H9 (cell line): ENCODE measurements at places on chromosomes 7 and 10. TPM values are rescaled to one million over a fixed set of nuclear protein-coding genes. Genes with fewer than 3 reads are reported as not detected.

- no peak for DNase-seq
Measured at GRCh38 chr10:112288486-112288885, 5.3 kb downstream of the TECTB start.

DNA sequence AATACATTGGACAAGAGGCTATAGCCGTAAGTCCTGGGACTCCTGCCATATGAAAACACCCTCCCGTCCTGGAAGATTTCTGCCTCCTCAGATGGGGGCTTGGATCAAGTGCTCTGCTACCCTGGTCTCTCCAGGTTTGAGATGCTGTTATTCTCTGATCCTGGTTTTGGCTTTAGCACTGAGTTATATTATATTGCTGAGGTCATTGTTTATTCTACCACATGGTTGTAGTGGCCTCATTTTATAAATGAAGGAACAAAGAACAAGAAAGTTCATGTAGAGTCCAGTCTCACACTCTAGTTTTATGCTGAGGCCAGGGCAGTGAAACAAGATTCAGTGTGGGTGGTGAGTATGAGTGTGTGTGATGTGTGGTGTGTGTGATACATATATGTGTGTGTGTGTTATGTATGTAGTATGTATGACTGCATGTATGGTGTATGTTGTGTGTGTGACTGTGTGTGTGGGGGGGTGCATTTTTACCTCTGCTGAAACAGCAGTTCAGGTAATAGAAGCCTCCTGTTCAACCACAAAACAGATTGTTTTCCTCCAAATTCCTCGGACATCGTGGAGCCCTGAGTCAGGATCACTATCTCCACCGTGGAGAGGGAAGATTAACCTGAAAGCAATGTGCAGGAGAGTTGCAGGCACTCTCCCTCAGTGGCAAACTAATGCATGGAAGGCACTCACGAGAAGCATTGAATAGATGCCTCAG is 80.7 kb downstream of the C7orf25 start:
- no peak for DNase-seq

Gene GOLGA7B
- 0.02 and 0.04 TPM in 2 replicates for total RNA-seq

- DNase-seq, result no peak
Measured at GRCh38 chr7:2527505-2528467, 8.2 kb downstream of the LFNG start.

DNA sequence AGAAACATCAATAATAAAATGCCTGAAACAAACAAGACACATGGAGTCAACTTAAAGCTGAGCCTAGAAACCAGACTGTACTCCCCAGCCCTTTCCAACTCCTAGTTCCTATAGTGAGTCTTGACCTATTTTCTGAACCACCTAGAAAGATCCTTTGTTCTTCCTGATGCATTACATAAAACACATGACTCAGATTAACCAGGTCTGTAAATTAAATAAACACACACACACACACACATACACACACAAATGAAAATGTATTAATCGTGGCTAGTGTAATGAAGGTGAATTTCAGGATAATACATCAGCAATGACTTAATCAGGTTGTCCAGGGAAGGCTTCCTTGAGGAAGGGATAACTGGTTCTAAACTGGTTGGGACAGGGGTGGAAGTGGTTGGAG is 104.7 kb downstream of the ST8SIA6 start:
- no peak for DNase-seq

DNA sequence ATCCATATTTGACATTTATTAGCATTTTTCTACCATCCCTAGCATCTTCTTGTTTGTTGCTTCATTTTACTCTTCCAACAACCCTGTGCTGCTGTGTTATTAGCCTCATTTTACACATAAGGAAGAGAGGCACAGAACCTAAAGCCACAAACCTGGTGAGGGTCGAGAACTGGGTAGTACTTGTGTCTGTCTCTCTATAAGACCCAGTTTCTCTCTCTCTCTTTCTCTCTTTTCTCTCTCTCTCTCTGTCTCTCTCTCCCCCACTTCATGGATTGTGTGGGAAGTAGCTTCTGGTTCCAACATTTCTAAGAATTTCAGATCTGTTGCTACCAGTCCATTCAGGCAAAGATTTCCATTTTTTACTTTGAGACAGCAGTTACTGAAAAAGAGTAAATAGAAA is 1.4 kb upstream of the FRA10AC1 start:
- DNase-seq, result no peak

DNA sequence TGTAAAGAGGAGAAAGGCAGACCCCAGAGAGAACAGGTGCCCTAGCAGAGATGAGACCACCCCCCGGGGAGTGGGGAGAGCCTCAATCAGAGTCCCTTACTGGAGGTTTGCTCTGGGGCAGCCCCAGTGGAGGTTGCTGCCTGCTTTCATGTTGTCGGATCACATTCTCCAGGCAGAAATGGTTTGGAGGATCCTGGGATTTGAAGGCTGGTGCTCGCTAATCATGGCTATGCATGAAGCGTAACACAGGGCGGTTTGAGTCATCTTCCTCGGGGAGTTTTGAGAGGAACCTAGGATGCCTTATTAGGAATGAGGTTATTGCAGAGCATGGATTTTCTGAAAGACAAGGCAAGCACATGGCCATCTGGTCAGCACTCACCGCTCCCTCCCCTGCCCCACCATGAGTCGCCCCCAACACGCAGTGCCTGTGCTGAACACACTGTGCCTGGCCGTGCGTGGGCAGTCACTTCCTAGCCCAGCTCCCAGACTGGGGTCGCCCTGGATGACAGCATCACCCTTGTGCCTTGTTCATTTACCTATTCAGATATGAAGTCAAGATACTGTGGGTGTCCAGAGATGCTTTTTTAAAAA is 319.9 kb downstream of the DPP6 start:
- DNase-seq, result no peak

Gene GIGYF1
- total RNA-seq, result 101 and 104 TPM in 2 replicates

GRCh38 chr7:116809636-116810266 is 52.6 kb upstream of the CAPZA2 start:
- DNase-seq, result no peak

- no peak for DNase-seq
Measured at GRCh38 chr10:33556620-33557019, 222.2 kb upstream of the NRP1 start.

DNA sequence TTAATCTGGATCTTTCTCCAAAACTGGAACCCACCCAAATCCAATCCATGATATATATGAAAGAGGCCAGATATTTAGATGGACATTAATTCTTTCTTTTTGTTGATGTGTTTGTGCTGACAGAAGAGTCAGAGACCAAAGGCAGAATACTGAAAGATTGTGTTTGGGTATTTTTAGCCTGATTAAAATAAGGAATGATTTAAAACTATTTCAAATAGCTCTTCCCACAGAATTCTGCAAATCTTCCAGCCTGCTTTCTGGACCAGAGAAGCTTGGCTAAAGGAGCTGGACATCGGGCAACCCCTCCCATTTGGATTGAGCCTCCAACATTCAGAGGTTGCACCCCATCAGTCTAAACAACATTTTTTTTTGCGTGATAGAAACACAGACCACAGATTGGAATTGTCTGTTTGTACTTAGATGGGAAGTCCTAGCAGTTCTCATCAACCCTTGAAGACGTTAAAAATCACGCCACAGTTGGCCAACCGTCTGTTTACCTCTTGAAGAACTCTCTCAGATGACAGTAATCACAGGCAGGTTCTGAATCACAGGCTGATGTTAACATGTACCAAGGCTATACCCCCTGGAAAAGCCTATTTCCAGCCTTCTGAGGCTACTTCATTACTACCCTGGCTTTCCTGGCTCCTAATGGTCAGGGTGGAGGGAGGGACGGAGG is 155.2 kb upstream of the NRP1 start:
- no peak for DNase-seq

Gene CPA2
- 0.29 TPM in 1 of 2 replicates, not detected in the other for total RNA-seq

DNA sequence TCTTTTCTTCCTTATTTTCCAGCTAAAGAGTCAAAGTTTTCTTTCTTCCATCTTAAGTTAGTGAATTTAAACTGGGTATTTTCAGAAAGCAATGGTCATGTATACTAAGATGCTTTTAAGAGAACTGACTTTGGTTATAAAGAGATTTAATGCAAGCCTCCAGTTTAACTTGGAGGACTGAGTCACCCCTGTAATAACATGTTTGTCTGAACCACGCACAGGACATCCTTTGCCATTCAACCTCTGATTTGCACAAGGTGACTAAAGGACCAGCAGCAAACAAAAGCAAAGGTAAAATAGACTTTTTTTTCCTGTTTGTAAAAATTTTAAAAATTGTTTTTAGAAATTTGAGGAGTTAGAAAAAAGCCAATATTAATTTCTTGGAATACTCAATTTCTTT is 2.9 kb downstream of the HYAL4 start:
- no peak for DNase-seq

DNA sequence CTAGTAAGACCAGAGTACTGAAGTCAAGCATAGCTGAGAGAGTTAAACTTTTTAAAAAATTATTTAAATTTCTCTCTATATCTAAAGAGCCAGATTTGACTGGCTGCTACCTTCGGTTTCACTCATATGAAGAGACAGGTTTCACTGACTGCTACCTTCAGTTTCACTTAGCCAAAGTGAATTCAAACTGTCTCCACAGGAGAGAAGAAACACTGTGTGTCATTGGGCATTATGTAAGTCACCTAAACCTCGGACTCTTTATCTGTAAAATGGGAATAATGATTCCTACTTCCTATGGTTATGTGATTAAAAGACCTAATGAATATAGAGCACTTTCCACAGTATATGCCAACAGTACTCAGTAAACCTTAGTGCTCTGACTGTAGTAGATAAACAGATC is 41.6 kb upstream of the MET start:
- DNase-seq, result no peak
